ENCODE measurements at places on chromosomes 1 and 21.

DNA sequence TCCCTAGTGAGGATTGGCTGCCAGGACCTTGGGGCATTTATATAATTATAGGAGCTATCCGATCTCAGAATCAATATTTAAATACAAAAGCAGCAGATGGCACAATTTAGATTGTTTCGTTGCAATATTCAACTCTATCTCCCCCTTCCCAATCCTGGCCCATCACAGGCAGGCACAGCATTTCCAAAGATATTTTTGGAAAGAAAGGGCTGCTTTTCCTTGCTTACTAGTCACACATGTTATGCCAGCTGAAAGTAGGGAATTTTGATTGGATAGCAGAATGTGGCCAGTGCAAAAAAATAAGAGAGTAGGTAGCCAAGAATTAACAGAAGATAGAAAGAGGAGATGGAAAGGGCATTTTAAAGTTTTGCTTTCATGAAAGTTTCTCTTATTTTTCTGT lies 37.9 kb downstream of the IL12RB2 start:
- no peak for DNase-seq

GRCh38 chr1:236945002-236945401 lies 59.2 kb downstream of the MT1HL1 start:
- no peak for DNase-seq

DNA sequence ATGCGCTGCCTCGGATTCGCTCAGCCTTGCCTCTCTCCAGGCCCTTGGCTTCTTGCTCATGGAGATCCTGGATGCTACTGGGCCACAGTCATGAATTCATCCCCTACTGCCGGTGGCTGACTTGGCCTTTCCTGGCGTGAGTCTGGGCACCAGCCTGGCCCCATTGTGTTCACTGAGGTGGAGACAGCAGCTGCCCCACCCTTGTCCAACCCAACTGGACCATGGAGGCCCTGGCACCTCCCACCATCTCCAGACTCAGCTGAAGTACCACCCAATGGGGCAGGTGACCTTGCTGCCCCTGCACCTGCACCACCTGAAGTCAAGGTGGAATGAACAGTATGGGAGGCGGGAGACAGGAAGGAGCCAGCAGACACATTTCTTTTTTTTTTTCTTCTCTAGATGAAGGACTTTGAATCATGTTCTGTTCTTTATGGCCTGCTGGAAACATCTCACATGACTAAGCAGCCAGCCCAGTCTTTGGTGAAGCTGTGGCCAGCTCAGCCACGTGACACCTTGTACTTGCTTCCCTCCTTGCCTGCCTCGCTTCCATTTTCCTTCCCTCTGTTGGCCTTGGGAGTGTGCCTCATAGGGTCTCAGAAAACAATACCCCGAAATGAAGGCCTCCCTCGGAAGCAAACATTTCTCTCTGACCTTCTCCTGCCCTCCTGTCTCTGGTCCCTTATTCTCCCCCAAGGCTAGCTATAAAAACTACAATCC lies 3.8 kb upstream of the SLC30A2 start:
- no peak for DNase-seq

DNA sequence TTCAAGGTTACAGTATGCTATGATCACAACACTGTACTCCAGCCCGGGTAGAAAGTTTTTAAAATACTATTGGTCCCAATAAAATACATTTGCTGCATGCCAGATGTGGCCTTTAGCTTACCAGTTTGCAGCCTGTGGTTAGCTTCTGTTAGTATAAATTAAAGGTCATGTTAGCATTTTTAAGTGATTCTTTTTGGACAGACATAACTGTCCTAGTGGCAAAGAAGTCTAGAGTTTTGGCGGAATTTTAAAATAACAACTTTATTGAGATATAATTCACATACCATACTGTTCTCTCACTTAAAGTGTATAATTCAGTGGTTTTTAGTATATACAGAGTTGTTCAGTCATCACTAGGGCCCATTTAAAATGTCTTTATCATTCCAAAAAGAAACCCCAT lies 24.3 kb upstream of the TMEM39B start:
- DNase-seq, result no peak

GRCh38 chr1:93113127-93113526 lies 34.0 kb downstream of the MTF2 start:
- no peak for DNase-seq

DNA sequence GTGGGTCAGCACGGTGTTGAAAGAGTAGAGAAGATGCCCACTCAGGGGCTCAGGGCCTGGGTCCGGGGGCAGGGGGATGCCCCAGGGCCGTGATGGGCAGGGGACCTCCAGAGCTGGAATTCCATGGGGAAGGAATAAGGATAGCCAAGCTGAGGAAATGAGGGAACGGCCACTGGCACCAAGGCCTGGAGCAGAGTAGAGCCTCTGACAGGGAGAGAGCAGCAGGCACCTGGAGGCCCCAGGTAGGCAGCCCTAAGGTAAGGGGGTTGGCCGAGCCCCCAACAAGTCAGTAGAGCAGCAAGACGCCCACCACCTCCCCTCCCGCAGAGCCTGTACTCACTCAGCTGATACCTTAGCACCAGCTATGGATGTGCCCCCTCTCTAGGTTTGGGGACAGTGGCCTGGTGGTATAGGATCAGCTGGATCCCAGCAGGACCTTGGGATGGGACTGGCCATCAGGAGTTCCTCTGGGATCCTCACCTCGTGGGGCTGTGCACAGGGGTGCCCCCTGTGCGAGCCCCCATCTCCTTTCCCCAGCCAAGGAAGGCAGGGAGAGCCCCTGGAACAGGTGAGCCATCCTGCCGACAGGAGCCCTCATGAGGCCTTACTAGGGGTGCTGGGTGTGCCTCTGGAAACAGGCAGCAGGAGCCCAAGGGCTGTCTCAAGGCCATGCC lies 21.0 kb upstream of the ARF1 start:
- DNase-seq, result no peak

DNA sequence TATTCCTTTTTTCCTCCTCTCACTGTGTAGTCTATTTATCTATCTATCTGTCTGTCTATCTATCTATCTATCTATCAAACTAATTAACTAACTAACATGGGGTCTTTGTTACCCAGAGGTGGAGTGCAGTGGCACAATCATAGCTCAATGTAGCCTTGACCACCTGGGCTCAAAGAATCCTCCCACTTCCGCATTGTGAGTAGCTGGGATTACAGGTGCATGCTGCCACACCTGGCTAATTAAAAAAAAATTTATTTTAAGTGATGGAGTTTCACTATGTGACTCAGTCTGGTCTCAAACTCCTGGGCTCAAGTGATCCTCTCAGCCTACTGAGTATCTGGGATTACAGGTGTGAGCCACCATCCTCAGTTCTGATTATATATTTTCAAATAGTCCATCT lies 71.4 kb downstream of the CCDC18 start:
- no peak for DNase-seq

GRCh38 chr1:207966521-207966920 lies 55.6 kb upstream of the CD34 start:
- no peak for DNase-seq
